Transverse colon (tissue), 4 donors: ENCODE measurements at places on chromosomes 16 and 17. TPM values are rescaled to one million over a fixed set of nuclear protein-coding genes. Genes with fewer than 3 reads are reported as not detected.

DNA sequence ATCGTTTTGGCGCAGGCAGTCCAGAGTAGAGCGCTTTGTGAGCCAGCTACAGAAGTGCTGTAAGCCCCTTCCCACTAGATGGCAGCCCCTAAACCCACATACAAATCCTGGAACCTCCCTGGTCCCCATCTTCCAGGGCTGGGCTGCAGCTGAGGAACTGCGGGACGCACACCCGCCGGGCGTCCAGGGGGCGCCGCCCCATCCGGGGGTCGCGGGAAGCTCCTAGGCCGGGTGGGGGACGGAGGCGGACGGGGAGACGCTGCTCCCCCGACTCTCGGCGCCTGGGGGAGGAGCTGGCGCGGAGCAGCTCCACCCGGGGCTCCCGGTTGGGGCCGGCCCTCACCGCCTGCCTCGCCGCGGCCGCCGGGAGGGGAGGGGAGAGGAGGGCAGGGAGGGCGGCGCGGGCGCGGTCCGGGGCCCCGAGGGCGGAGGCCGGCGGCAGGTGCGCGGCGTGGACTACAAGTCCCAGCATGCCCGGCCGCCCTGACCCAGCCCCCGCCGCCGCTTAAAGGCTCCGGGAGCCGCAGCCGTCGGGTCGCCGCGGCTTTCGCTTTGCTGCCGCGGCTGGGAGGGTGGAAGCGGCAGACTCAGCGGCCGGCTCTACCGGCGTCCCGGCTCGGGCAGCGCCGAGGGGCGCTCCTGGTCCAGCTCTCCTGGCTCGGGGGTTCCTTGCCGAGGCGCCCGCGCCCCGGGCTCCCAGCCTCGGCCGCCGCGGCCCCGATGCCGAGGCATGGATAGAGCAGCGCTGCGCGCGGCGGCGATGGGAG lies at the start of gene KSR1:
Gene KSR1 (plus strand): TSS at position 535 of the 767 bp plus-strand sequence. CDS start 196 bp downstream, at position 731.
- H3K4me3 ChIP-seq, result peak within 1 kb of the TSS; percentile 88
- peak; percentile 89 for DNase-seq
- H3K36me3 ChIP-seq, result no peaks in the 10 kb centered on the region
- H3K4me1 ChIP-seq, result peaks cover 6% of the 10 kb centered on the region
- peak within 1 kb of the TSS; percentile 77 for H3K27ac ChIP-seq

- H3K27ac ChIP-seq, result peak overlapping the region; percentile 91
- peak overlapping the region; percentile 90 for H3K4me3 ChIP-seq
- no peaks in the 10 kb centered on the region for H3K27me3 ChIP-seq
These were observed 430 bp downstream of the TSEN54 start for GRCh38 chr17:75516619-75517296.

- H3K4me3 ChIP-seq, result no peak overlapping the region
- H3K36me3 ChIP-seq, result no peaks in the 10 kb centered on the region
- no peaks in the 10 kb centered on the region for H3K27me3 ChIP-seq
- H3K27ac ChIP-seq, result no peak overlapping the region
- peak; percentile 49 for DNase-seq
These were observed 38.3 kb upstream of the HAPSTR1 start for GRCh38 chr16:9053006-9053601.

DNA sequence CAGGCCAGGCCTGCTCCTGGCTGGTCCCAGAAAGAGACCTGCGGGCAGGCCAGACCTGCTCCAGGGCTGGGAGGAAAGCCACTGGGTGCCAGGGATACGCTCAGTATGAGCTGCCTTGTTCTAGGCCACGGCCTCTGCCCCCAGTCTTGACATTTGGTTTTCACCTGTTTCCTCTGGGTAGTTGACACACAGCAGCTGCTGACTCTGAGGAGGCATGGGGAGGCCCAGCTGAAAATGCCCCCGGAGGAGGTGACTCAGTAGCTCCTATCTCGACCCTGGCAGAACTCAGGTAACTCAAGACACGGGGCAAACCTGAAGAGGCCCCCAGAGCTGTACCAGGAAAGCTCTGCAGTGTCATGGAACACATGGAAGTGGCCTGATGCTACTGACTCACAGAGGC lies 13.9 kb upstream of the ADGRG1 start:
- no peaks in the 10 kb centered on the region for H3K27me3 ChIP-seq
- H3K4me3 ChIP-seq, result no peak overlapping the region
- no peak for DNase-seq
- no peaks in the 10 kb centered on the region for H3K36me3 ChIP-seq
- no peak overlapping the region for H3K27ac ChIP-seq

DNA sequence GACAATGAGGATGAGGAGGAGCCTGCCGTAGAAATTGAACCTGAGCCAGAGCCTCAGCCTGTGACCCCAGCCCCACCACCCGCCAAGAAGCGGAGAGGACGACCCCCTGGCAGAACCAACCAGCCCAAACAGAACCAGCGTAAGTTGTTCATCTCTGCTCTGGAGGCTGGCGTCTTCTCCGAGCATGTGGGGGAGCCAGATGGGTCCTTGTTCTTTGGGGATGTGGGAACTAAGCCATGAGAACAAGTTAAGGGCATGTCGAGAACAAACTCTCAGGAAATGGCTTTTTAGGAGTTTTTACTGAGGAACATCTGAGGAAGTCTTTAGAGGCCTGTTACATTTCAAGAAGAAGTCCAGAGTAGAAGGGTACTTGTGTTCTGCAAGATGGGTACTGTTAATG lies 8.2 kb upstream of the CARMIL2 start:
- no peak overlapping the region for H3K27ac ChIP-seq
- H3K4me3 ChIP-seq, result no peak overlapping the region
- no peak for DNase-seq

GRCh38 chr16:11507991-11508390 lies 78.7 kb downstream of the LITAF start:
- H3K4me3 ChIP-seq, result no peak overlapping the region
- no peak for DNase-seq
- no peaks in the 10 kb centered on the region for H3K4me1 ChIP-seq

GRCh38 chr17:39110435-39111136 lies 40.9 kb downstream of the PLXDC1 start:
- H3K36me3 ChIP-seq, result no peaks in the 10 kb centered on the region
- H3K4me1 ChIP-seq, result no peaks in the 10 kb centered on the region
- no peaks in the 10 kb centered on the region for H3K27me3 ChIP-seq
- DNase-seq, result no peak

DNA sequence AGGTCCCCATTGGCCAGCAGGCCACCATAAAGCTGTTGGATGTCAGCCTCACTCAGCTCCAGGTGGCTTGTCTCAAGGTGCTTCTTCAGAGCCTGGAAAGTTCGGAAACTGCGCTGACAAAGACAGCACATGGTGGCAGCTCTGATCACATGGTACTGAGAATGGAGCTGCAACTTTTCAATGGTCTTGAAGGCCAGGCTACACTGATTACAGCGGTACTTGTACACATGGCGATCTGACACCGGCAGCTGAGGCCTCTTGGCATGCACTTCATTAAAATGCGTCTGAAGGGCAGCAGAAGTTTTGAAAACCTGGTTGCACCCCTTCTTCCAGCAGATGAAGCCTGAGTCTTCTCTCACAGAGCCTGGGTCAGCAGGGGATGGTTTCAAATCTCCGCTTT lies 249.7 kb downstream of the ZFHX3 start:
- no peaks in the 10 kb centered on the region for H3K27me3 ChIP-seq
- H3K27ac ChIP-seq, result peak overlapping the region; percentile 56
- peaks cover 11% of the 10 kb centered on the region for H3K36me3 ChIP-seq
- H3K4me3 ChIP-seq, result no peak overlapping the region
- no peak for DNase-seq

- no peaks in the 10 kb centered on the region for H3K36me3 ChIP-seq
- H3K4me3 ChIP-seq, result no peak overlapping the region
- H3K27ac ChIP-seq, result no peak overlapping the region
- H3K4me1 ChIP-seq, result no peaks in the 10 kb centered on the region
- no peaks in the 10 kb centered on the region for H3K27me3 ChIP-seq
- DNase-seq, result no peak
These were observed 220.2 kb upstream of the CDH8 start for GRCh38 chr16:62256406-62256805.

DNA sequence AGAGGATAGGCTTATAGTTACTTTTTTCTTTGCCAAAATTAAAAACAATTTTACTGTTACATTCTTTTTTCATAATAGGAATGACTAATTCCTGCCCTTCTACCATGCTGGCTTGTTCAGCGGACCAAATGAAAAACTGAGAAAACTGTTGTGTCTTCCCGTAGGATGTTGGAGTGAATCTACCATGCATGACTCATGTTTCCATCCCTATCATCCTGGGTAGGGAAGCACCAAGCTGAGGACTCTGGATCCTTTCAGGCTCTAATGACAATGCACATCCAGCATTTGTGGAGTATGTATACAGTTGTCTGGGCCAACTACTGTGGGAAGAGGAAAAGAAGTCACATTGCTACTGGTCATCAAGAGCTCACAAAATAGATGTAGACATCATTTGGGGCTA lies 41.1 kb upstream of the DHX8 start:
- H3K4me1 ChIP-seq, result peaks cover 6% of the 10 kb centered on the region
- no peaks in the 10 kb centered on the region for H3K27me3 ChIP-seq
- no peaks in the 10 kb centered on the region for H3K36me3 ChIP-seq
- no peak overlapping the region for H3K4me3 ChIP-seq
- no peak for DNase-seq

GRCh38 chr16:10122546-10122945 lies 59.7 kb downstream of the GRIN2A start:
- no peaks in the 10 kb centered on the region for H3K36me3 ChIP-seq
- no peak for DNase-seq
- H3K27ac ChIP-seq, result peak overlapping the region; percentile 16

CACNG1 gene
- total RNA-seq, result not detected
